ENCODE measurements at places on chromosomes 11 and 22.

DNA sequence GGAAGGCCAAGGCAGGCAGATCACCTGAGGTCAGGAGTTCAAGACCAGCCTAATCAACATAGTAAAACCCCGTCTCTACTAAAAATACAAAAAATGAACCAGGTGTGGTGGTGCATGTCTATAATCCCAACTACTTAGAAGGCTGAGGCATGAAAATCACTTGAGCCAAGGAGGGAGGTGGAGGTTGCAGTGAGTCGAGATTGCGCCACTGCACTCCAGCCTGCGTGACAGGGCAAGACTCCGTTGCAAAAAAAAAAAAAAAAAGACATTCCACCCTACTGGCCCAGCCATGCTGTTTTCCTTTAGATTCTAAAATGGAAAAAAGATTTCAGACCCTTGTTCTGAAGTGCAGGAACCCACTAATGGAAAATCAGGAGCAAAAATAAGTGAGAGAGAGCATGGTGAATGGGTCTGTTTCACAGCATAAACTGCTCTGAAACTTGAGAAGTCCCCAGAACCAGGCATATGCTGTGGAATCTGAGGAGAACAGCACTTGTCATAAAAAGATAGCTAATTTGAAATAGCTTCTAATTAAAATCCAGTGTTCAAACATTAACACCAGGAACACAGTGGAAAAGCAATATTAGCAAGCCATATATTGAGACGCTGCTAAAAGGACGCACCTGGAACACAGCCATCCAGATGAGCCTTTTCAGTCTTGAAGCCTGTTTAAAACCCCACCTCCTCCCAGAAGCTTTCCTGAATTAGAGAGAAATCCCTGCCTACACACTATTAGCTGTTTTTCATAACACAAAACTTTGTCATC lies 66.3 kb upstream of the CHRM4 start:
- peak; percentile 67 for ATAC-seq

- peak; percentile 67 for ATAC-seq
Measured at GRCh38 chr22:39528681-39529486, 3.7 kb downstream of the RPS19BP1 start.

- no peak for ATAC-seq
Measured at GRCh38 chr11:117475716-117476530, 148.3 kb downstream of the CEP164 start.

- no peak for ATAC-seq
Measured at GRCh38 chr11:64869571-64870175, 8.7 kb downstream of the EHD1 start.

- ATAC-seq, result no peak
Measured at GRCh38 chr22:49166746-49167145, 660.9 kb downstream of the BRD1 start.

DNA sequence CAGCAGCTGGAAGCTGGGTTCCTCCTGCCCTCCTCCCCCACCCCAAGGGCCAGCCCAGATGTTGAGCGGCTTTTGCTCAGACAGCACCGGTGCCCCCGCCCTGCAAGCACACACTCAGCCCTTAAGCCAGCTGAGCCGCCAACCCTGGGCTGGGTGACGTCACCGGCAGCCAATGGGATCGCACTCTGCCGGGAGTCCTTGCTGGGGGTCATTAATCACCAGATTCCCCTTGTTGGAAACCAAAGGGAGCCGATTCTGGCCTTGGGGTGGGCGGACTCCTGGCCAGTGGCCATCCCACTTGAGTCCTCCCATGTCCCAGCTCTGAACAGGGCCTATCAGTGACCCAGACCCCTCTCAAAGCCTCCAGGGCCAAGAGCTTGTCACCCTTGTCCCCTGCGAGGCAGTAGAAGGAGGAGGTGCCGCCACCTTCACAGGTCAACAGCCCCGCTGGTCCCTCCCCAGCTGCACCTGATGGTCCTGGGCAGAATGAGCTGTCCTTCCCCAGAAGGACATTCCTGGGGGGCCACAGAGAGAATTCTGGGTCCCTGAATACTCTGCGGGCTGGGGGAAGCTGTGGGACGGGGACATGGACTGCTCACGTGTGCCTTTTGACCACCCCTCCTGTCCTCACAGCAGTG lies 7.4 kb downstream of the DUSP8 start:
- ATAC-seq, result peak; percentile 35

- no peak for ATAC-seq
Measured at GRCh38 chr22:29483254-29483653, 3.2 kb downstream of the NEFH start.

- peak; percentile 38 for ATAC-seq
Measured at GRCh38 chr11:62702246-62702645, 5.0 kb downstream of the BSCL2 start.

- no peak for ATAC-seq
Measured at GRCh38 chr11:115385226-115385625, 119.0 kb downstream of the CADM1 start.

- ATAC-seq, result peak; percentile 2
Measured at GRCh38 chr22:30253205-30253852, 6.8 kb upstream of the LIF start.

DNA sequence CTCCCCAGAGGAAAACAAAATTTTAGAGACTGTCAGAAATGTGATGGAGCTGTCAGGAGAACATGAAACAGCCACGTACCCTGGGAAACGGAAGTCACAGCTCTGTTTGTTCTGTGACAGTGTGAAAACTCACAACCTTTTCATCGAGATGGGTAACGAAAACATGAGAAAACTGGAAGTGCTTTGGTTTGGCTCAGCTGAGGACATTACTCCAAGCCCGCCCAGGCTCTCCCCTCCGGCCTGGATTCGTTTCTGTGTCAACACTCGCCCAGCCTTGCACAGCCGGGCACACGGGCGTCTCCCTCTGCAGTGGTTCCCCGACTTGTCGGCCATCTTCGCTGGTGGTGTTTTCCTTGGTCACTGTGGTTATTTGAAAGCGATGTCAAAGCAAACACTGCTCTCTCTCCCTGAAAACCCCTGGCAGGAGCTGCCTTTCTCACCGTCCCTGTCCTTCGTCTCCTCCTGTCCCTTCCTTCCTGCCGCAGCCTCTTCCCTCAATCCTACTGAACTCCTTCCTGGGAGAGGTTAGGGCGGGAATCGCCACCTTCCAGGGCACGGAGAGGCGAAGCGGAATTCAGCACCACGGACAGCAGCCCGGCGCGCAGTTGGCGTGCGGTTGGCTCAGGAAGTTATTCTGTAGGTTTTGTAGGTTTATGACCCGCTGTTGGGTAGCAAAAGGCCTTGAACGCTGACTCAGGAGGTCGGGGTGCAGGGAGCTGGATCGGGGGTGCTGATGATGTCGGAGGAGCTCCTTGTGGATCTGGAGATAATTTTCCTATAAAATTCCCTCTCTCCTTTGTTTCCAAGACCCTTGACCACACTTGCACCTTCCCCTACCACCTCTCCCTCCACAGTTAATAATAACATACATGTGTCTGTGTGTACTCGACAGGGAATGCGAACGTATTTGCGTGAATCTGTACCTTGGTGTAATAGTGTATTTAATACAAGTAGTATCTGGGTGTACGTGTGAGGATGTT lies 13.1 kb upstream of the RPS19BP1 start:
- peak; percentile 39 for ATAC-seq

DNA sequence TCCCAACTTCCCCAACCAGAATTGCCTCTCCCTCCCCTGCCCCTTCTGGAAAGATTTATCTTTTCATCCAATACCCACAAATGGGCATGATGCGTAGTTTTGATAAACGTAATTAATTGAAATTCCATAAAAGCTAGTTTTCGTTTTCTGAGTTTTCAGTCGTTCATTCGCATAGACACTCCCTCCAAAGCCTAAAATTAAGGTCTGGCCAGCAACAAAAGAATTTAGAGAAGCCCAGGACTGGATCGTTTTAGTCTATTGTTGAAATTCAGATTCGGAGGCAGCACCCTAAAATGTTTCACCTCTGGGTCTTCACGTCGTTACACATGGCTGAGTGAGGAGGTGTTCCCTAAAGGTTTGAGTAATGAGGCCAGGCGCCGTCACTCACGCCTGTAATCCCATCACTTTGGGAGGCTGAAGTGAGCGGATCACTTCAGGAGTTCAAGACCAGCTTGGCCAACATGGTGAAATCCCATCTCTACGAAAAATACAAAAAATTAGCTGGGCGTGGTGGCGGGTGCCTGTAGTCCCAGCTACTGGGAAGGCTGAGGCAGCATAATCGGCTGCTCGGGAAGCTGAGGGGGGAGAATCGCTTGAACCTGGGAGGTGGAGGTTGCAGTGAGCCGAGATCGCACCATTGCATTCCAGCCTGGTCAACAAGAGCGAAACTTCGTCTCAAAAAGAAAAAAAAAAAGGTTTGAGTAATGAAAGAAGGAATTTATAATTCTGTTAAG lies 589 bp upstream of the NDUFC2 start:
- no peak for ATAC-seq

- no peak for ATAC-seq
Measured at GRCh38 chr11:68687986-68688385, 3.6 kb downstream of the GAL start.

- ATAC-seq, result peak; percentile 74
Measured at GRCh38 chr11:124837491-124837856, 27.8 kb upstream of the ROBO3 start.

DNA sequence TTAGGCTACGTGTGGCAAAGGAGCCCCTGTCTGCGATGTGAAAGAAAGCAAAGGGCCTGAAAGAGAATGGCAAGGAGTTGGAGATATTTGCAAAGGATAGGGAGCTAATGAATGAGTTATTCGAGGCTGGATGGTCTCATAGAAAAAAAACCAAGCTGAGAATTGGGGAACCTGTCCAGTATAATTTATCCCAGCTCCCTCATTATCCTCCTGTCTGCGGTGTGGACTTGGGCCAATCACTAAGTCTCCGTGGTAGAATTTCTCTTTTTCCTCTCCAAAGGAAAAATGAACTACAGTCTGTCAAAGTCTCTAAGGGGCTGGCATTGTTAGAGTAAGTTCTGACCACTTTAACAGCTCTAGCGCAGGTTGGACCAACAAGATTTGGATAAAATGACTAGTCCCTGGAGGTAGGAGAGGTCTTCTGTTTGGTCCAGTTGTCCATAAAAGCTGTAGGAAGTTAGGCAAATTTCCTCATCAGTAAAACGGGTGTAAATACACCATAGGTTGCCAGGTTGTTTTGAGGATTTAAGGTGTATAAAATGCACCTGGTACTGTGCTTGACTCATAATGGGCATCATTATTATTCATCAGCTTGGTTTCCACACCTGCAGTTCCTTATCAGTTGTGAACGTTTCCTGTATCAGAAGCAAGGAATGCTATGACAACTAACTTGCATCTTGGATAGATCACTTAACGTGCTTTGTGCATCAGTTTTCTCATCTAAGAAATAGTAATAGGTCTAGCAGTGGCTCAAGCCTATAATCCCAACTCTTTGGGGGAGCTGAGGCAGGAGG lies 10.3 kb upstream of the CDON start:
- ATAC-seq, result no peak

DNA sequence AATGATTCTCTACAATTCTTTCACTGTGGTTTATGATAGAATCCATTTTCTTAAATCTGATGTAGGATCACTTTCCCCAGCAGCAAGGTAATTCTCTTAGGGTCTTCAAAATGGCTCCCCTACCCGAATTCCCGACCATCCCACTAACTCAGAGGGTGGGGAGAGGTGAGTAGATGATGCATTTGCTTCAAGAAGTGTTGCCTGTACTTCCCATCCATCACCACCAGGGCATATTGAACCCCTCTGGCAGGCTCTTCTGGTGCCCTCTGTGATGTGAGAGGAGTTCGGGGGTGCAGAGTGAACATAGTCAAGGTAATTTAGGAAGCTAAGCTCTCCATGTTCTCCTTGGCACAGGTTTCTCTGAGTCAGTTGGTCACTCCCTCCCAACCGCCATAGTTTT lies 52.3 kb downstream of the ZNRF3 start:
- peak; percentile 20 for ATAC-seq

- no peak for ATAC-seq
Measured at GRCh38 chr11:13891911-13892310, 70.6 kb upstream of the SPON1 start.

- ATAC-seq, result no peak
Measured at GRCh38 chr22:48797731-48798130, 1029.9 kb downstream of the BRD1 start.

- ATAC-seq, result no peak
Measured at GRCh38 chr11:204587-205109, 2.6 kb downstream of the BET1L start.

All from esophagus mucosa (tissue), 1 donor.